Gastrocnemius medialis (tissue), 4 donors: ENCODE measurements at places on chromosomes 5 and 9. TPM values are rescaled to one million over a fixed set of nuclear protein-coding genes. Genes with fewer than 3 reads are reported as not detected.

The CER1 gene
- total RNA-seq, result not detected

The PTCH1 gene
- 5.3 TPM for total RNA-seq

The LRSAM1 gene
- 17.3 TPM for total RNA-seq

The SLC34A1 gene
- not detected for total RNA-seq

DNA sequence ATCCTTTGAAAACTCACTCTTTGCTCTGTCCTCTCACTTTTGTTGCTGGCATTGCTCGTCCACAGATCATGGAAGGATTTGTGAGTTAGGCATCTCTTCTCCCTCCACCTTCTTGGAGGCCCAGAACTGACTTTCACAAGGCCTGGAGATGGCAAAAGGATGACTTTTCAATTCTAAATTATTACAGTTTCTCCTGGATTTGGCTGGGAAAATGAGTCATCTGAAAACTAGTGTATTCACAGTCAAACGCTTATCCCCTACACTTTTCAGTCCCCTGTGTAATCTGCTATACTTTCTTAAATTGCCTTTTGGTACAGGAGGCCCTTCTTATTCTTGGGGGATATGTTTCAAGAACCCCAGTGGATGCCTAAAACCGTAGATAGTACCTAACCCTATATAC is 35.6 kb downstream of the ADRA1B start:
- H3K4me3 ChIP-seq, result no peak overlapping the region
- H3K27ac ChIP-seq, result no peak overlapping the region
- H3K4me1 ChIP-seq, result no peaks in the 10 kb centered on the region
- DNase-seq, result no peak
- no peaks in the 10 kb centered on the region for H3K36me3 ChIP-seq

GRCh38 chr9:72154468-72155285 is 5.4 kb downstream of the GDA start:
- no peaks in the 10 kb centered on the region for H3K27me3 ChIP-seq
- H3K36me3 ChIP-seq, result no peaks in the 10 kb centered on the region
- no peak for DNase-seq

GRCh38 chr5:40223884-40224402 is 455.8 kb upstream of the PTGER4 start:
- no peaks in the 10 kb centered on the region for H3K4me1 ChIP-seq
- H3K27ac ChIP-seq, result no peak overlapping the region
- H3K36me3 ChIP-seq, result no peaks in the 10 kb centered on the region

- no peaks in the 10 kb centered on the region for H3K27me3 ChIP-seq
- H3K4me3 ChIP-seq, result no peak overlapping the region
- H3K4me1 ChIP-seq, result no peaks in the 10 kb centered on the region
- no peak overlapping the region for H3K27ac ChIP-seq
- no peaks in the 10 kb centered on the region for H3K36me3 ChIP-seq
These were observed 111.1 kb upstream of the CKMT2 start for GRCh38 chr5:81121836-81122630.

DNA sequence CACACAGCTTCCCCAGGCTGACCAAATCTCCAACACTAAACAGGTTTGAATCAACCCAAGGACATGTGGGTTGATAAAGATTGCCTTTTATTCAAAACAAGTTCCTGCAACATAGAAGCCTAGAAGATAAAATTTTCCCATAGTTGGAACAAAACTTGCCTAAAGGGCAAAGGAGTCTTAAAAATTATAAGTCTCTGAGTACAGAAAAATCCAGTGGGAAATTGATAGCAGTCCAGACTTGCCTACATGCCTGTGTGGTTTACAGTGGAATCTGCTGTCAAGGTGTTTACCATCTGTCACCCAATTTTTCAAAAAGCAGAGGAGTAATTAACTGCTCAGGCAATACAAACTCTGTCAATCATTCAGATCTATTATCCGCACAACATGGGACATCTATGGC is 168.2 kb downstream of the PPP2R2B start:
- DNase-seq, result no peak
- no peak overlapping the region for H3K27ac ChIP-seq
- H3K4me3 ChIP-seq, result no peak overlapping the region
- H3K36me3 ChIP-seq, result no peaks in the 10 kb centered on the region
- H3K27me3 ChIP-seq, result no peaks in the 10 kb centered on the region

DNA sequence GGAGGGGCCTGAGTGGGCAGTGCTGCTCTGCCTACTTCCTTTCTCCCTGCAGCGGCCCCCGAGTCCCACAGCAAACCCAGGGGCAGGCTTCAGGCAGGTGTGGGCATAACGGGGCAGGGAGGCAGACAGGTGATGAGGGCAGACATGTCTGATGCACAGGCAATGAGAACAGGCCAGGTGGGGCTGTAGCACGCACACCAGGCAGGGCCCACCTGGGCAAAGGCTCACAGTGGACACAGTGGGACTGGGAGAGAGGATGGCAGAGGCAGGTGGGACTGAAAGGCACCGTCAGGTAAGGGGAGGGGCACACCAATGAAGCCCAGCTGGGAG is 5.8 kb downstream of the LTC4S start:
- H3K27ac ChIP-seq, result no peak overlapping the region
- H3K4me1 ChIP-seq, result peaks cover 30% of the 10 kb centered on the region
- H3K27me3 ChIP-seq, result no peaks in the 10 kb centered on the region
- H3K36me3 ChIP-seq, result peaks cover 35% of the 10 kb centered on the region
